ENCODE measurements at places on chromosomes 16 and 17.

- no peak for DNase-seq
Measured at GRCh38 chr16:2524339-2524938, 4.3 kb downstream of the AMDHD2 start.

DNA sequence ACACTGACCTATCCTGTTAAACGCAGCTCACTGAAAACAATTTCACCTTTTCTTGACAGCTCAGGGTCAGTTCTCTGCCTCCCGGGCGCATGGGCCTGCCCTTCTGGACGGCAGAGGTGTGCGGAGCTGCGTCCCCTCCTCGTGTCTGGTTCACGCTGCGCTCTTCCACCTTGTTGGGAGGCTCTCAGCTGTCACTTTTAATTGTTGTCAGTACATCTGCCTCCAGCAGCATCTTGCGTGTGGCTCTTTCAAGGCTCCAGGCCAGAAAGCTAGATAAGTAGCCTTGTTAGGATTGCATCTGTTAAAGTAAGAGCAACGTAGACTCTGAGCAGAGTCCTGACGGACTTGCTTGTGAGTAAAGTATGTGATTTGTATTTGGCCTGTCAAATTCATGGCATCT lies 59.4 kb downstream of the MGAT5B start:
- no peak for DNase-seq

DNA sequence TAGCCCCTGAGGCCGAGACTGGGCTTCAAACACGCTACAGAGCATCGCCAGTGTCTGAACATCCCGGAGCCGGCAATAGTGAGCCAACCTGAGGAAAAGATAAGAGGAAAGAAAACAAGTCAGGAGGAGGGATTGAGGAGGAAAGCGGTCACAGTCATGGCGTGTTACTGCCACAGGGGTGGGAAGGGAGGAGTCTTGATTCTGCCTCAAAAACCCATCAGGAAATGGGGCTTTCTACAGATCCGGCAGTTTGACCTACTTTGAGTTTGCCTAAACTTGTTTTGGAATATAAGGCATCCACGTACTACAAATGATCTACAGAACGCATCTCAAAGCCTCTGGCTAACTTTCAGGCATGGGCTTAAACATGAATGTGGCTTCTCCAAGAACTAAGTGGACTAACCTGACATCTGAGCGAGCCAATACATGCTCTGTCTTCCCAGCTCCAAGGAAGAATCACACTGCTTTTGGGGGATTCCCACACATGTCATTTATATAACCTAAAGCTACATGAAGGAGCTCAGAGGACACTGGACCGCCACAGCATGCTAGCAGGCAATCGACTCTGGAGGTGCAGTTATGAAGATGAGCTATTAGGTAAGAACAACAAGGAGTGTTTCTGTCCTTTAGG lies 96.6 kb downstream of the WDR59 start:
- no peak for DNase-seq

- no peak for DNase-seq
Measured at GRCh38 chr16:2209258-2210008, 1.2 kb downstream of the BRICD5 start.

GRCh38 chr17:38872027-38872511 lies 2.2 kb downstream of the LASP1 start:
- no peak for DNase-seq

DNA sequence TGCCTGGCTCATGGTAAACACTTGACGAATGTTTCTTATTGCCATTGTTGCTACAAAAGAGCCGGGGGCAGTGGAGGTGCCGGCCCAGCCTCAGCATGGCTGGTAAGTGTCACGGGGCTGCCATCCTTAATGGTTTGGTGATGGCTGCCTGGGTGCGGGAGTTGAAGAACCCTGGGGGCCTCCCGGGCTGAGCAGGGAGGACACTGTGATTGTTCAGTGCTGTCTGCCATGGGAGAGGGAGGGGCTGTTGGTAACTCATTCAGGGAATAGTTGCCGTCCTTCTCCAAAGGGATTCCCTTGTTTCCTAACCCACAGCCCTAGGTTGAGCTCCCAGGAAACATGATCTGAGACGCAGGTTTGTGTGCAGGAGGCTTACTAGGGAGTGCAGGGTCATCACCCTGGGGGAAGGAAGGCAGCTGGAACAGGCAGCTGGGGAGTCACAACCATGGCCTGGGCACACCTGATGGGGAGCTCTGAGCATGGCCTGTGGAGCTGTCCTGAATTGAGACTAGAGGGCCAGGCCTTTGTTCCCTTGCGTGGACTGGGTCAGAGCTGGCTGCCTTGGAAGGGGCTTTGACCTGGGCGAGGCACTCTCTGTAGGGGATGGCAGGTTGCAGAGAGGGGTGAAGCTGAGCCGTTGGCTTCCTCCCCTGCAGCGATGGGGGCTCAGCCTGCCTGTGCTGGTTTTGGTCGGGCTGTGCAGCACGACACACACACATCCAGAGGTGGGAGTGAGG lies 85.7 kb downstream of the PLCG2 start:
- DNase-seq: no peak

GRCh38 chr16:71491054-71491453 lies 1.9 kb upstream of the ZNF19 start:
- no peak for DNase-seq

GRCh38 chr17:75267153-75267410 lies 3.9 kb downstream of the MIF4GD start:
- DNase-seq: no peak

DNA sequence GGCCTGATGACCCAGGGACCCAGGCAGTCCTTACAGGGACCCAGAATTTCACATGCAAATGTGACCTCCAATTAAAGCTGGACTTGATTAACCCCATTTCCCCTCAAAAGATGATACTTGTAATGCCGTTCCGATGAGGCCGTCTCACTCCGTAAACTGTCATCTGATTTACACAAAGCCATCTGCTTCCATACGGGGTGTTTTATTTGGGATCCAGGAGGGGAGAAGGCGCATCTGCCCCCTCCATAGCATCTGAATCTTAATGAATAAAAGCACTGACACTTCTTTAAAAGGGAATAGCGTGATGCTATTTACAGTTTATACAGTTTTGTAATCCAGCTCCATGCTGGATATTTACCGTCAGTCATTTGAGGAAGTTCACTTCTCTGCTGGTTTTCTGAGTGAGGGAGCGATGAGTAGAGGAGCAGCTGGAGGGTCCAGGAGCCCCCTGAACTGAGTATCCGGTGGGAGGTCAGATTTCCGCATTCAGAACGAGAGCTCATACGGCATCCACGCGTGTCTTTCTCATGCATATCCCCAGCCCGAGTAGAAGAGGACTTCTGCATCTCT lies 452.7 kb downstream of the WWOX start:
- DNase-seq: no peak

- DNase-seq: no peak
Measured at GRCh38 chr17:40344421-40345160, 19.9 kb downstream of the GJD3 start.

GRCh38 chr16:88692861-88693260 lies 6.6 kb upstream of the SNAI3 start:
- no peak for DNase-seq

- no peak for DNase-seq
Measured at GRCh38 chr17:75720656-75721462, at the start of gene ITGB4. Gene ITGB4, plus strand, starts transcription at chr17:75721459. Its CDS starts 3,245 bp downstream, at chr17:75724704.

DNA sequence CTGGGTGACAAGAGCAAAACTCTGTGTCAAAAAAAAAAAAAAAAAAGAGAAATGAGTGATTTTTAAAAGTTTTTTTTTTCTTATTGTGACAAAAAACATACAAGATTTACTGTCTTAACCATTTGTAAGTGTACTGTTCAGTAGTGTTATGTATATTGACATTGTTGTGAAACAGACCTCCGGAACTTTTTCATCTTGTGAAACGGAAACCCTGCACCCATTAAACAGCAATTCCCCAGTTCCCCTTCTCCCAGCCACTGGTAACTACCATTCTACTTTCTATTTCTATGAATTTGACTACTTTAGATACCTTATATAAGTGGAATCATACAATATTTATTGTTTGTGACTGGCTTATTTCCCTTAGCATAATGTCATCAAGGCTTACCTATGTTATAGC lies 18.7 kb downstream of the DUS2 start:
- no peak for DNase-seq

Measured in NCI-H2081 treated with DMSO at 0.1 percent for 48 hours (cell line).